ENCODE measurements at places on chromosomes 7 and 10. TPM values are rescaled to one million over a fixed set of nuclear protein-coding genes. Genes with fewer than 3 reads are reported as not detected.
A peak's percentile ranks its signal among the peaks of the same experiment; 100 is the strongest.

DNA sequence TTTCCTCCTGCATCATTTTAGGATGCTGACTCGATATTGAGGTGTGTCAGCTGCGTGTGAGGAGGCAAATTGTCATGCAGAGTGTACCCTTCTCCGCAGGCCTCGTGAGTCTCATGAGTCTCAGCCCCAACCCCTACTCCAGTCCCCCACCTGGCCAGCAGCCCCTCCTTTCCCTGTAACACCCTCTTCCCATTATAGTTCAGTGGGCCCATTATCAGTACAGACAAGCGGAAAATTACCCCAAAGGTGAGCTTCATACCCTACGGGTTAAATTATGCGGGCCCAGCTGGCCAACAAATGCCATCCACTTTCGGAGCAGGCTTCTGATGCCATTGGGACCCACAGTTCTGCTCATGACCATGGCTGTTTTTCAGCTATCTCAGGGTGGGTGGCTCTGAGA, 25.2 kb downstream of the SFTPD start:
- H3K4me1 ChIP-seq: no peaks in the 10 kb centered on the region
- DNase-seq: no peak
- H3K4me3 ChIP-seq: no peak overlapping the region
- no peaks in the 10 kb centered on the region for H3K27me3 ChIP-seq

DNA sequence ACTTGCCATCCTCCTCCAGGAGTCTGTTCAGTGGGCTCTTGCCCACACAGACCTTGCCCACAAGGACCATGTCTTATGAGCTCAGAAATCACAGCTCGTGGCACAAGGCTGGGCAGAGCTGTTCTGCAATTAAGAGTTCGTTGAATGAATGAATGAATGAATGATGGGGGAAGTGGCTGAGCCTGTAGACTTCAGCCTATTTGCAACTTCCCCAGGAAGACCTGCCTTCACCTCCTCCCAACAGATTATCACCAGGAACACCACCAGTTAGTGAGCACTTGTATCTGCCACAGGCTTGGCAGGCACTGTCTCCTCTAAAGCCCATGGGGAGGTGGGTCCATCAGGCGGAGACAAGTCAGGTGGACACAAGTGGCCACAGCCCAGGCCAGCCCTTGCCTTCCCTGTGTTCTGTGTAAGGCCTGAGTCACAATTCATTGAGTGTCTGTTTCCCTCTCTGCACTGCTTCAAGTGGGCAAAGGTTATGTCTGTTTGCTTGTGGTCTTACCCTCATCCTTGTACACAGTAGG, 1.8 kb upstream of the FGF8 start:
- H3K4me1 ChIP-seq: peaks cover 17% of the 10 kb centered on the region
- no peak overlapping the region for H3K4me3 ChIP-seq
- no peak for DNase-seq
- H3K36me3 ChIP-seq: no peaks in the 10 kb centered on the region
- H3K27me3 ChIP-seq: peaks cover 69% of the 10 kb centered on the region

DNA sequence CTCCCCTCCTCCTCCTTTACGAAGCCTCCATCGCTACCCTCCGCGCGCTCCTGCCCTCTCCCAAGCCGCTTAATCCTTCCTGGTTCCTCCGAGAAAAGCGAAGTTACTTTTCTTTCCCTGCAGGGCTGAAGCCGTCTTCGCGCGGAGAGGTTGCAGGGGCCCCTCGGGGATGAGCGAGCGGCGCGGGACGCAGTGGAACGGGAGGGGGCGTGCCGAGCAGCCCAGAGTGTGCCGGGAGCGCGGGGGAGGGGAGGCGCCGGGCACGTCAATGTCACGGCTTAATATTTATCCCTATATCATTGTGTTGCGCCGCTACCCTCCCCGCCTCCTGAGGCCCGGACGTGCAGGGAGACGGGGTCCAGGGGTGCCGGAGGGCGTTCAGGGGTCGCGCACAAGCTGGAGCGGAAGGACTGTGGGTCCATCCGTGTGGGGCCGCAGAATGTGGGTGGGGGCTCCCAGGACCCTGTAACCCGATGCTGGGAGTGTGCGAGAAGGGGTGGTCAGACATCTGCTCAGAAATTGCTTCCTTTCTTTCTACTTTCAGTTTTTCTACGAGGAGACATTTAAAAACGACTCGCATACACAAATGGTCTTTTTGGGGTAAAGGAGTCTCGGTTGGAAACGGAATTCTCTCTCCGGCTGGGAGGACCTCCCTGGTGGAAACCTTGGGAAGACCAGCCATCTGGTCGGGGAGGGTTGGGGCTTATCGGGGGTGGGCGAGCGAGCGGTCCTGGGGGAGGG, 2.4 kb downstream of the CDK6 start:
- H3K4me1 ChIP-seq: peaks cover 4% of the 10 kb centered on the region
- no peak overlapping the region for H3K27ac ChIP-seq
- no peaks in the 10 kb centered on the region for H3K36me3 ChIP-seq
- DNase-seq: peak; percentile 83

DNA sequence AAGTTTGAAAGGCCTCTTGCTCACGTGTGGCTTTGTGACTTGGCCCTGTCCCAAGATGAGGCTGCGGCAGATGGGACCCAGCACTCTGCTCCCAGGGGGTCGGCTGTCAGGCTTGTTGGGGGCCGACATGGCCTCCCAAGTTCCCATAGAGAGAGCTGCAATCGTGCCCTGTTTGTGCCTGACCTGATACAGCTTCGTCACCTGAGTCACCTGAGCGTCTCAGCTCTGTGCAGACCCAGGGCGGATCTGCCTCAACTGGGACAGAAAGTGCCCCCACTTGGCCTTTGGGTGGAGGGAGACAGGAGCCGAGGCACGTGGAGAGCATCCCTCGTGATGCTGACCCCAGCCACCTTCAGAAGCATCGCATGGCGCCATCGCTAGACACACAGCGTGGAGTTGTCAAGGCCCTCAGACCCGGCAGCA, 21.7 kb downstream of the PAPOLB start:
- no peaks in the 10 kb centered on the region for H3K4me1 ChIP-seq
- H3K4me3 ChIP-seq: no peak overlapping the region
- no peak overlapping the region for H3K27ac ChIP-seq
- H3K36me3 ChIP-seq: no peaks in the 10 kb centered on the region
- DNase-seq: no peak
- H3K27me3 ChIP-seq: no peaks in the 10 kb centered on the region

GRCh38 chr7:123805287-123805686, 39.7 kb upstream of the HYAL4 start:
- H3K4me3 ChIP-seq: no peak overlapping the region
- H3K27me3 ChIP-seq: no peaks in the 10 kb centered on the region
- no peaks in the 10 kb centered on the region for H3K36me3 ChIP-seq
- H3K4me1 ChIP-seq: no peaks in the 10 kb centered on the region
- H3K27ac ChIP-seq: no peak overlapping the region

- no peaks in the 10 kb centered on the region for H3K36me3 ChIP-seq
- no peak overlapping the region for H3K4me3 ChIP-seq
- H3K4me1 ChIP-seq: no peaks in the 10 kb centered on the region
- DNase-seq: no peak
- H3K27me3 ChIP-seq: no peaks in the 10 kb centered on the region
Observed at GRCh38 chr7:105323366-105323765, 65.4 kb downstream of the SRPK2 start.

GRCh38 chr7:17301471-17302456, 3.3 kb downstream of the AHR start:
- no peak overlapping the region for H3K4me3 ChIP-seq
- H3K36me3 ChIP-seq: no peaks in the 10 kb centered on the region
- H3K4me1 ChIP-seq: peaks cover 10% of the 10 kb centered on the region
- DNase-seq: no peak
- H3K27me3 ChIP-seq: no peaks in the 10 kb centered on the region

DNA sequence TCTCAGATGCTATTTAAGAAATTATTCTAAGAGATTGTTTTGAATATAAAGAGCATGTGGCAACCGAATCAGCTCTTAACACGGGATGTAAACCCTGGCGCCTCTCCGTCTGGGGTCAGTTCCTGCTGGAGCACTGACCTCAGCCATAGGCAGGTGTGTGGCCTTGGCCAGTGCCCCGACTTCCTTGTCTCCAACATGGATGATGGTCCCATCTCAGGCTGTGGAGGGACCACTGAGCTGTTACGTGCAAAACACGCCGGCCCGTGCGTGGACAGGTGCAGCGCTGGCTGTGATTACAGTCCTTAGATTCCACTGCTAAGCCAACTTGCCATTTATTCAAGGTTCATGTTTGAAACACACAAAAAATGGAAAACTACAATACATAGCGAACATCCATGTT, 59.9 kb downstream of the C10orf143 start:
- H3K4me1 ChIP-seq: no peaks in the 10 kb centered on the region
- no peak for DNase-seq
- no peak overlapping the region for H3K4me3 ChIP-seq
- no peak overlapping the region for H3K27ac ChIP-seq
- no peaks in the 10 kb centered on the region for H3K36me3 ChIP-seq

- no peaks in the 10 kb centered on the region for H3K36me3 ChIP-seq
- no peak overlapping the region for H3K4me3 ChIP-seq
- no peaks in the 10 kb centered on the region for H3K4me1 ChIP-seq
- H3K27ac ChIP-seq: no peak overlapping the region
Observed at GRCh38 chr10:30384701-30385201, 35.7 kb upstream of the MTPAP start.

DNA sequence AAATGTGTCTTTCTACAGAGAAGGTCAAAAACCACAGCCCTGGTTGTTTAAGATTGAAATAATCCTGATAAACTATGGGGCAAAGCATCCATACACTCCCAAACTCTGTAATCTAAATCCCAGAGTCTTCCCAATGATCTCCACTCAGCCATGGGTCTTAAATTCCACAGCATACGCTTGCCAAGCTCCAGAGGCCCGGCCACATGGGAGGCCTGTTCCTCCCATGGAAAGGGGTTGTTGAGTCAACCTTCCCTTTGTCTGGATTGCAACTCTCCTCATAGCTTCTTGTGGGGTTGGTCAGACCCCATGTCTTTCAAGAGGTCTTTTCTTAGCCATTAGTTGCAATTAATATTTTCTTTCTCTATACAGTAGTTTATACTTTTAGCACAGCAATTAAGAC, 718 bp upstream of the STEAP4 start:
- no peak for DNase-seq
- H3K27me3 ChIP-seq: peaks cover 3% of the 10 kb centered on the region
- H3K4me3 ChIP-seq: no peak overlapping the region

- no peaks in the 10 kb centered on the region for H3K4me1 ChIP-seq
- H3K27me3 ChIP-seq: no peaks in the 10 kb centered on the region
- H3K27ac ChIP-seq: no peak overlapping the region
- no peak overlapping the region for H3K4me3 ChIP-seq
- no peaks in the 10 kb centered on the region for H3K36me3 ChIP-seq
- no peak for DNase-seq
Observed at GRCh38 chr10:74391786-74392185, 240.8 kb downstream of the ADK start.

DNA sequence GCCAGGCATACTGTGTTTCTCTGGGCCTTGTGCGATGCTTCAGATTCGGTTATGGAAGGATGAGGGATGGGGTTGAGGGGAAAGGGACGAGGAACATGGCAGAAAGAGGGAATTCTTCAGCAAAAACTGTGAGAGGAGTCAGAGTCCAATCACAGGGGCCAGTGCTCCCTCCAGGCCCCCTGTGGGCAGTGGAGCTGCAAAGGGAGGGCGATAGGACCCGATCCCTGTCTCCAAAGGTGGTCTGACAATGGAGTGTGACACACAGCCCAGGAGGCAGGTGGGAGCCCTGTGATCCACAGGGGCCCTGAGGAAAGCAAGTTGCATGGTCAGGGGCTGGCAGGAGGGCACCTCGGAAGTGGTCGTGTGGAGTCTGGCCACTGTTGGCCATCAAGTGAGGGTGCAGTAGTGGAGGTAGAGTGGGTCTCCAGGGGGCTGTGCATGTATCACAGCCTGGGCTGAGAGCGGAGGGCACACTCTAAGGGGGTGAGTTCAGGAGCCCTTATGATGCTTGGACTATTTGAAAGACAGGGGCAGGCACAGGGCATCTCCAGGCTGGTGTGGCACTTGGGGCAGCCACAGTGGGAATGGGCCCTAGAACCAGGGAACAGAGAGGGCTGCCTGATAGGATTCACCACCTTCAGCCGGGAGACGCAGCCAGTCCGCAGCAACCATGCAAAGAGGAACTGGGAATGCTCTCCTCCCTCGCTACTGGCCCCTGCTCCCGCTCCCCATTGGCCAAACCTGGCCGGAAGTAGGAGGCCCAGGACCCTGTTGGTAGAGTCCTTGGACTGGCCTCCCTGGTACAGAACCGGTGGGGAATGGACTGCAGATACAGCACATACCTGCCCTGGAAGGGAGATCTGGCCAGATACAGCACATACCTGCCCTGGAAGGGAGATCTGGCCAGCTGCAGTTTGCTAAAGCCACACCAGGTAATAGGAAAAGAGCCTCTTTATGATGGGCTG, 115.9 kb downstream of the ADCY1 start:
- H3K4me1 ChIP-seq: no peaks in the 10 kb centered on the region
- DNase-seq: no peak
- no peak overlapping the region for H3K4me3 ChIP-seq
- H3K27ac ChIP-seq: no peak overlapping the region
- peaks cover 8% of the 10 kb centered on the region for H3K36me3 ChIP-seq

GRCh38 chr10:72176701-72177100, 39.1 kb upstream of the ANAPC16 start:
- no peak for DNase-seq
- H3K27me3 ChIP-seq: no peaks in the 10 kb centered on the region
- H3K36me3 ChIP-seq: no peaks in the 10 kb centered on the region
- H3K4me1 ChIP-seq: no peaks in the 10 kb centered on the region
- H3K4me3 ChIP-seq: no peak overlapping the region

The ADIRF gene
- total RNA-seq: not detected

The HMX3 gene
- total RNA-seq: 0.27 TPM

The GLI3 gene
- 31.1 TPM for total RNA-seq

The GPR26 gene
- total RNA-seq: 0.09 TPM

The SEMA3C gene
- 0.98 TPM for total RNA-seq

The LRRC18 gene
- total RNA-seq: not detected

The PTF1A gene
- not detected for total RNA-seq

The RARRES2 gene
- 254 TPM for total RNA-seq
